Karpas-422 (cell line): ENCODE measurements at places on chromosomes 2 and 18.

GRCh38 chr18:58828399-58829121 is 36.1 kb upstream of the ZNF532 start:
- no peak for DNase-seq

GRCh38 chr18:10376731-10377130 is 77.7 kb upstream of the APCDD1 start:
- no peak for DNase-seq

DNA sequence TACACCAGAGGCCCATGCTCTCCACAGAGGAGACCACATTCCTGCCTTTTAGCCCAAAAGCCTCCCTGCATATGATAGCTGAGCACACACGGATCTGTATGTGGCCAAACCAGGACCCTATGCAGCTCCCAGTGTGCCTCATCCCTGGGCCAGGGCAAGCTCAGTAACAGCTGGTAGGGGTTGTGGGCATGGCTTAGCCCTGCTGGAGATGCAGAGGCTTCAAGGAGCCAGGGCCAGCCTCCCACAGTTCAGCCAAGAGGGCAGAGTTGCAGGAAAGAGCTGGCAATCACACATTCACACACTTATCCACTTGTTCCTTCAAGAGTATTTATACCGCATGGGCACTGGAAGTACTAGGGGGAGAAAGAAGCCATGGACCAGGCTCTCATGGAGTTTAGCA is 1.6 kb upstream of the LIMS2 start:
- DNase-seq: no peak

DNA sequence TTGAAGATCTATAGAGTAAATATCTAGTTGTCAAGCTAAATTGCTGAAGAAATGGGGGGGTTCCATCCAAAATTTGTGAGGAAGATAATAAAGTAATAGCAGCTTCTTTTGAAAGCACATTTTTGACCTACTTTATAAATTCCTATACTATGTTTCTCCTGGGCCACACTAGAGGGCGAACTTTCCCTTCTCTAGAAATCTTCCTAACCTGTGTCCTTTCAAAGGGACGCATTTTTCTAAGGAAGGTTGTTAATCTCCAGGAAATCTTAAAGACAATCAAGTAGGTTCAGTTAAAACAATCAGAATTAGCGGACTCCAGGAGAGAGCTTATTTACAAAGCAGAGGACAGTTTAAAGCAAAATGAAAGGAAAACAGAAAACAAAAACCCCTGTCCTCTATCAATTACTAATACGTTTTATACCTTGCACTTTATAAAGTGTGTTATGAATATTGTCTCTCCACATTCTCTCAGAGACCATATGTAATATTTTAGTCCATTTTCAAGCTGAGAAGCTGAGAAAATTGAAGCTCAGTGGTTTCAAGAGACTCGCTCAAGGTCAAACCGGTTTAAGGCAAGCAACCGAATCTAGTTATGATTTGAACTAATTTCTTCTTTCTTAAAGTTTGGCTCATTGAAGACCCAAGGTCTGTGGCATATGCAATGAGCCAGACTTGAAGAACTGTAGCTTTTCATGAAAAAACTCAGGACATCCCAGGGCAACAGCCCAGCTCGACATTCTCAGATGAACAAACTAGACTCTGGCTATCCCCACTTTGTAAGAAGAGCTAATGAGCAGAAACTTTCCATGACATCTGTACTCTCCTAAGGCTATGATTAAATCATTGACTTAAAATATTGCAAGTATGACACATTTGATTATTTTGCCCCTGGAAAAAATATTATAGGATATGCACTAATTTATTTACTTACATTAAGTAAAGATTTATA is 273.6 kb downstream of the PAX3 start:
- DNase-seq: peak; percentile 54

DNA sequence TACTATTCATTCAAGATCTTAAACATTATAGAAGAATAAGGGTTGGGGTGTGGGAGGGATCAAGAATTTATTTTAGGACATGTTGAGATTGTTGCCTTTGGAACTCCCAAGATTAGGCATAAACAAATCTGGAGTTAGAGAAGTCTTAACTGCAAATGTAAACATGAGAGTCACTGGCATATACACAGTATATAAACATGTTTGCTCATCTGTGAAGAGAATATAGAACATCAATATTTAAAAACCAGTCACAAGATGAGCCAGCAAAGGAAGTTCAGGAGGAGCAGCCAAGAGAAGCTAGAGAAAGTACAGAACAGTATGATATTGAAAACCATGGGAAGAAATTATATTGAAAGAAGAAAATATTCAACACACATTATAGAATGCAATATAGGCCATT is 638.6 kb upstream of the SLC39A10 start:
- no peak for DNase-seq

- DNase-seq: no peak
These were observed 103.0 kb downstream of the ANKRD44 start for GRCh38 chr2:197207598-197207997.

DNA sequence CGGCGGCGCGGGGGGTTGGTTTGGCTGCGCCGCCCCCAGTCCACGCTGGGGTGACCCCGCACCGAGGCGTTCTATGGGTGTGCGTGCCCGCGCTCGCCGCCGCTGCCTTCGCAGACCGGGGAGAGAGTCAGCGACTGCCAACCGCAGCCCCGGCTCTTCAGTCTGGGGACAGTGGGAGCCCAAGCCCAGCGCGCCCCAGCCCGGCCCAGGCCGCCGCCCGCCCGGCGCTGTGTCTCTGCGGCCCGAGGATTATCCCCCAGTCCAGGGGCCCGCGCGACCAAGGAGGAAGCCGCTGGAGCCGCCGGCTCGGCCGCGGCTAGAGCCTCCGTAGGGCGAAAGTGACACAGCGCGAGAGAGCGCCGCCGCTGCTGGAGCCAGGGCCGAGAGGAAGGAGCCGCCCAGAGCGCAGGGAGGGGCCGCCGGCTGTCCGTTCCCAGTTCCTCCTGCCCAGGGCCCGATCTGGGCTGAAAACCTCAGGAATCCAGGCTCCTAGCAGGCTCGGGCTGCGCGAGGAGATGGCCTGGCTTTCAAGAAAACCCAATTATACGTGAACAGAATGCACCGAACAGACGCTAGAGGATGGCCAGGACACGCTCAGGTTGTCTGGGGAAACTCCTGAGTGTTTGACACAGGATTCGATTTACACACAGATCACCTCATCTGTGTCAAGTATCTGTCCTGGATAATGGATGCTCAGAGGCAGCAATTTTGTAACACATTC is 2.4 kb downstream of the CTIF start:
- no peak for DNase-seq

GRCh38 chr18:34921226-34921625 is 120.0 kb upstream of the MAPRE2 start:
- DNase-seq: no peak

DNA sequence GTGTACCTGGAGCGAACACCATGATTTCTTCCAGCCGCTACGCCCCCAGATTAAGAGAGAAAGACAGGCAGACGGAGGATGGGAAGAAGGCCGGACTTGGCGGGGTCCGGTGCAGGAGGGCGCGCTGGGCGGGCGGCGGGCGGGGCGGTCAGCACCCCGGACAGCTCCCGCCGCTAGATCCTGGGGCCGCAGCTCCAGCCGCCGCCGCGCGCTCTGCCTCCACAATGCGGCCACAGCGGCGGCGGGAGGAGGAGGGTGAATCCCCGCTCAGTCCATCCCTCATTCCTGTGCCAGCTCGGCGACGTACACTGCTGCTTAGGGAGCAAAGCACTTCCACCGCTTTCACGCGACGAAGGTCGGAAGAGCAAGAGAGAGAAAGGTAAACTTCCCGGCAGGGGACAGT is at the start of gene AKAIN1:
Gene AKAIN1, minus strand, starts transcription at position 226 of the 403 bp plus-strand sequence. Its CDS starts 204 bp downstream, at position 22.
- DNase-seq: no peak

DNA sequence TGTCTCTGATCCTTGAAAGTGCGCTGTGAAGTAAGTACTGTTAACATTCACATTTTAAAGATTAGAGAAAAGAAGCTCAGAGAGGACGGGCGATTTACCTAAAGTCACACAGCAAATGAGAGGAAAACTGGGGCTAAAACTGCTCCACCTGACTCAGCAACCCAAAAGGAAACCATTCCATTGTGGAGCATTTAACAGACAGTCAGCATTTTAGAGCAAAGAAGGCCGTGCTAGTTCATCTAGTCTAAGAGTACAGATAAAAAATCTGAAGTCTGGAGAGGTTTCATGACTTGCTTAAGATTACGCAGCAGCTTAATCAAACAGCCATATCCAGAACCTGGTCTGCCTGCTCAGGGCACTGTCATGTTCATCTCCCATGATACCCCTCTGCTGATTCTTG is 19.9 kb upstream of the KCNF1 start:
- DNase-seq: no peak

GRCh38 chr18:29383311-29384273 is 1206.7 kb upstream of the CDH2 start:
- DNase-seq: no peak

DNA sequence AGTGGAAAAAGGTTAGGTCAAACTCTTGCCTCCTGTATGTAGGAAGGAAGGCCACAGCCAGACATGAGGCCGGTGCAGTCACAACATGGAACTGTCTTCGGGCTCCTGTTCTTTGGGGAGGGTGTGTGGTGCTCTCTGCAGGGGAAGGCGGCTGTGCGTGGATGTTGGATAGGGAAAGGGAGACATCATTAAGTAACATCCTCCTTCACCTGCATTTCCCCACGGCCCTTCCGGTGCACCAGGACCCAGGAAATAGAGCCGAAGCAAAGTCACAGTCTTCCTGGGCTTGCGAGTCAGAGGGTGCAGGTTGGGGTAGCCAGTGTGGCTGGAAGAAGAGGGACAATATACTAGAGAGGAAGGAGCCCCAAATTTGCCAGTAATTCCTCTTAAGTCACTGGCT is 78.9 kb upstream of the SMAD7 start:
- no peak for DNase-seq

DNA sequence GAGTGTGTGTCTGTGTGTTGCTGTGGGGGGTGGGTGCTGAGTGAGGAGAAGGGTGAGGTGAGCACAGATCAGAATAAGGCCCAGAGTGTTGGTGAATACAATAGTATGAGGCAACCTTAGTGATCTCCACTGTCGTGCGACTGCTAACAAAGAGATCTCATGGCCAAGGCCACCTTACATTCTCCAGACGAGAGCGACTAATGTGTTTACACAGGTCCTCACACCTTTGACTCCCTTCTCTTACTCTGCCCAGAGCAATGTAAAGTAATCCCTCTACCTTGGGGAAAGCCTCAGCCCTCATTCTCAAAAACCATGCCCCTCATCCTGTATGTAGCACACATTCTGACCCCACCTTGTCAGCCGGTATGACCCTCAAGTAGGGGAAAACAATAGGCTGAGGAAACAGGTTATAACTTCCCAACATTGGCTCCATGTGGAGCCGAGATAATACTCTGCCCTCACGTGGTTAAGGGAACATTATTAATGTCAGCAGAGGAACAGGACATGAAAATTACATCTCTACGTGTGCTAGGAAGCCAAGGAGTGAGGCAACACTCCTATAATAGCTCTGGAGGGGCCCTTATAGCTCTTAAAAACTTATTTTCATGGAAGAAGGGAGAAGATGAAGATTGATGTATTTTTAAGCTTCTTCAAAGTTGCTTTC is 323.0 kb upstream of the NT5C1B start:
- DNase-seq: no peak

- DNase-seq: no peak
These were observed 132.7 kb upstream of the XPO1 start for GRCh38 chr2:61670591-61671501.

DNA sequence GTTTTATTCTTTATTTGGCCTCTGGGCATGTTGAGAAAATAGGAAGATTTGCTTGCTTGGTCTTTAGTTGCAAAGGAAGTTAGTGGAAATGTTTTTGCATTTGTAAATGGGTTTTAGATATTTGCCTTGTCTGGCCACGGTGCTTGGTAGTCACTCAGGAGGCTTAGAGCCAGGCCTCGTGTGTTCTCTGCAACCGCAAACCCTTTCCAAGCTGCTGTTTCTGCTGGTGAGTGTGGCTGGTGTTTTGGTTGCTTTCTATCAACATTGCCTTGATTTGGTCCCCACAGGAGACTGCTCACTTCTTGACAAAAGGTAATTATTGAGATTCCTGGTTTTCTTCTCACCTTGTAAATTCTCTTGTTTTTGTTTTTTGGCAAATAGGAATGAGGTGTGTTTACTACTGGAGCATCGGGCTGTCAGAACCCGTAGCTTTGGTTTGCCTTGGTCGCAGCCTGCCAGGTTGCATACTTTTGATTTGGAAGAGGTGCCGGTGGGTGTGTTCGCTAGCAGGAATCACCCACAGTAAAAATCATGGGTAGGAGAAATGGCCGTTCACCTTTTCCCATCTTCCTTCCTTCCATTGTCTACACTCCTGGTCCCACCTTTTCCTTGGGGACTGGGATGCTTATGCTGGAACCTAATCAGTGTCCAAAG is 15.8 kb downstream of the ASAP2 start:
- DNase-seq: no peak

DNA sequence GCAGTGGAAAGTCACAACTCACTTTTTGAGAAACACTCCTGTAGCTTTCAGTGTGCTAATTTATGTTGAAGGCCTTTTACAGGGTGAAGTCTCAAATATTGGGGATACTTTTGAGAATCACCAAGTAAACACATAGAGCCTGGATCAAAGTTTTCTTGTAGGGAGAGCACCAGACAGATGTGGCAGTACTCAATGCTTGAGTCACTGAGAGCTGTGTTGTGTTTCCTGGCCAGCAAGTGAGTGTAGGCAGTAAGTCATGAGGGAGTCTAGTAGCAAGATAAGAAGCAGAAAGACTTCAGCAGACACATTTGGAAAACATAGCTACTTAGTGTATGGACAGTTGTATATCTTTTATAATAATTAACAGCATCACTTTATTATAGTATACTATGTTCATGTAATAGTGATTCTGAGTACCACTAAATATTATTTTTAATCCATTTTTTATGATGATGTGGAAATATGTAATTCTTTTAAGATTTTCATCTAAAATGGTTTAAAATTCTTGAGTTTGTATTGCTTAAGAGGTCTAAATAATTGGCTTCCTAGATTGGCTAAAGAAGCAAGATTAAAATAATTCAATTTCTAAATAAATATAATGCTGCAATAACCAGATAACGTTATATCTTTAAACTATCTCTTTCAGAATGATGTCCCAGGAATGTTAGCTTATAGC is 12.8 kb downstream of the PSMD1 start:
- DNase-seq: no peak

DNA sequence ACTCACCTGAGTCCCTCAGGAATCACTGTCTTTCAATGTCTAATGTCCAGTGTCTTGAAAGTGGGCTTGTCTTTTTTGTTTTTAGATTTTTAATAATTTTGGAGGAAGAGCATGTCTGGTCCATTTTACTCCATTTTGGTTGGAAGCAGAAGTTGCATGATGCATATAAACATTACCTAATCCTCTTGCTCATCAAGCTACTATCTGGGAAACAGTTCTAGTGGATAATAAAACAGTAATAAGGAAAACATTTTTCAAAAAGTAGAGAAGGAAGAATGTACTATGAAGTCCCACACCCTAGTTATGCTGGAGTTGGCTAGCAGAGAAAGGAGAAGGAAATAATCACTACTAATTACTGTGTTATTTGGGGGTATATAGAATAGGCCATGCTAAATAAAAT is 263.7 kb downstream of the ETAA1 start:
- DNase-seq: no peak

- no peak for DNase-seq
These were observed 113.9 kb upstream of the CCDC68 start for GRCh38 chr18:55073116-55073515.

- DNase-seq: no peak
These were observed 33.5 kb downstream of the GALNT5 start for GRCh38 chr2:157291018-157291417.
